WTC11 (cell line): ENCODE measurements at places on chromosomes 7 and 10. TPM values are rescaled to one million over a fixed set of nuclear protein-coding genes. Genes with fewer than 3 reads are reported as not detected.
A peak's percentile ranks its signal among the peaks of the same experiment; 100 is the strongest.

Gene PLPP4
- 0.15 TPM in 1 of 3 replicates, not detected in the others for total RNA-seq

Gene KIAA1549
- 16.3 to 18.7 TPM (median 17.2 TPM) in 3 replicates for total RNA-seq

- H3K27ac ChIP-seq, result no peak overlapping the region
- no peaks in the 10 kb centered on the region for H3K36me3 ChIP-seq
Measured at GRCh38 chr7:96837593-96837992, 127.9 kb upstream of the SEM1 start.

- peaks cover 7% of the 10 kb centered on the region for H3K4me1 ChIP-seq
- no peak overlapping the region for H3K4me3 ChIP-seq
Measured at GRCh38 chr10:113985297-113985844, 58.3 kb upstream of the ADRB1 start.

Gene SMKR1
- total RNA-seq, result 0.23 to 0.50 TPM (median 0.34 TPM) in 3 replicates

DNA sequence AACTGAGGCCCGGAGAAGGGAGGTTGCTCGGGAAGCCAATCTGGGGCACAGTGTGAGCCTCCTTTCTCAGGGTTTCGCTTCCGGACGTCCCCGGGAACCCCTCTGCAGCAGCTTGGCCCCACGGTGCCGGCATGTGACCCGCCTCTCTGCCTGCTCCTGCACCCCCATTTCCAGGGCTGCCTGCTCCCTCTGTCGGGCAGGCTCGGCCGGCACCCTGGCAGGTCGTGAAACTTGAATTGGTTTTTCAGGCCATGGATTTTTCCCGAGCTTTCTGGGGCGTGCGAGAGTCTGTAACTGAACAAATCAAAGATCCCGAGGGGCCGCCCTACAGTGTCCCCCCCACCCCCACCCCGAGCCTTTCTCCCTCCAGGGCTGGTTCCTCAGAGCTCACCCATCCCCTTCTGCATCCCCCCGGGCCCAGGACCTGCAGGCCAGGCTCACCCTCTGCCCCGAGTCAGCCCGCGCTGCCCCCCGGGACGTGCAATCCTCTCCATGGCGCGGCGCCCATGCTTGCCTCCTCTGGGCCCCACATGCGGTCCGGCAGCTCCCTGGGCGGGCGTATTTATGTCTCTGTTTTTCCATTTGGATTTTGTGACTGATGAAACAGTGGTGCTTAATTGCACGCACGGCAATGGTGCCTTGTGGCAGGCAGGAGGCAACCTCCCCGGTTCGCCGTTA is 58.1 kb downstream of the UNCX start:
- H3K27me3 ChIP-seq, result peaks cover 33% of the 10 kb centered on the region
- H3K4me1 ChIP-seq, result no peaks in the 10 kb centered on the region
- H3K36me3 ChIP-seq, result no peaks in the 10 kb centered on the region
- H3K4me3 ChIP-seq, result peak overlapping the region; percentile 67
- no peak for DNase-seq
- no peak overlapping the region for H3K27ac ChIP-seq

GRCh38 chr10:91590904-91591796 is 41.7 kb downstream of the PPP1R3C start:
- no peaks in the 10 kb centered on the region for H3K4me1 ChIP-seq
- no peaks in the 10 kb centered on the region for H3K36me3 ChIP-seq
- H3K4me3 ChIP-seq, result no peak overlapping the region
- DNase-seq, result no peak
- no peaks in the 10 kb centered on the region for H3K27me3 ChIP-seq

DNA sequence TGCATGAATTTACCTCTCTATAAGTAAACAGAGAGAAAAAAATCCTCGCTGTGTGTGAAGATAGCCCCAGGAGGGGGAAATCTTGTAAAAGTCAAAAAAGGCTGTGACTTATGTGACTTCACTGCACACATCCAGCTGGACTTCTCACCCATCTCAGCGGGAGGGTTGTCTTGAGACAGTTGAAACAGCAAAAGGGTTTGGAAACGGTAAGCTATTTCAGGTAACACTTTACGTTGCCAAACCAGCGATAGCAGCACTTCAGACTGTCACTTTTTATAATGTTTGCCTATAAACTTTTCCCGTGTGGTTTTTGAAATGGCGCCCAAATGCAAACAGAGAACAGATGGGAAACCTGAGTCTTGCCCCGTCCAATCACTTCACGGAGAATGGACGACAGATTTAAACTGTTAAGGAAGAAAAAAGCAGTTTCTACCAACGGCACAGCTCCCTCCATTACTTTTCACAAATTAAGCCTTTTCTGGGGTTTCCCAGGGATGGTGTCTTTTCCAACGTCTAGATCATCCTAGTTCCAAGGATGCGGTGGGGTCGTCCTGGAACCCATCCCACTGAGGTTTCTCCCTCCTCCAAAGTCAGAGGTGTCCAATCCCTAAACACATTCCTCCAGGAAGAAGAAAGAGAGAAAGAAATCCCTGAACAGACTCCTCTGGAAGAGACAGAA is 25.2 kb downstream of the FGFR2 start:
- peaks cover 11% of the 10 kb centered on the region; the same call in 1 of the 2 replicates for H3K36me3 ChIP-seq
- DNase-seq, result no peak
- H3K4me1 ChIP-seq, result peaks cover 81% of the 10 kb centered on the region
- H3K27ac ChIP-seq, result peak overlapping the region; percentile 82
- no peaks in the 10 kb centered on the region for H3K27me3 ChIP-seq
- no peak overlapping the region for H3K4me3 ChIP-seq

Gene GPR15LG
- total RNA-seq, result not detected in 3 replicates

- DNase-seq, result no peak
- no peak overlapping the region for H3K4me3 ChIP-seq
- peaks cover 13% of the 10 kb centered on the region for H3K36me3 ChIP-seq
- peaks cover 15% of the 10 kb centered on the region for H3K4me1 ChIP-seq
- H3K27ac ChIP-seq, result no peak overlapping the region
Measured at GRCh38 chr10:26981232-26981824, 119.0 kb downstream of the ANKRD26 start.

- no peak overlapping the region for H3K4me3 ChIP-seq
- H3K36me3 ChIP-seq, result 0 out of 2 replicates have a peak, but pooled peaks cover 3% of the 10 kb centered on the region
- DNase-seq, result no peak
- H3K27ac ChIP-seq, result no peak overlapping the region
Measured at GRCh38 chr10:63228237-63228636, 95.1 kb downstream of the NRBF2 start.

- no peaks in the 10 kb centered on the region for H3K27me3 ChIP-seq
- no peak for DNase-seq
- H3K36me3 ChIP-seq, result no peaks in the 10 kb centered on the region
- no peak overlapping the region for H3K27ac ChIP-seq
- peaks cover 32% of the 10 kb centered on the region for H3K4me1 ChIP-seq
Measured at GRCh38 chr7:78967046-78967445, 486.4 kb downstream of the MAGI2 start.

DNA sequence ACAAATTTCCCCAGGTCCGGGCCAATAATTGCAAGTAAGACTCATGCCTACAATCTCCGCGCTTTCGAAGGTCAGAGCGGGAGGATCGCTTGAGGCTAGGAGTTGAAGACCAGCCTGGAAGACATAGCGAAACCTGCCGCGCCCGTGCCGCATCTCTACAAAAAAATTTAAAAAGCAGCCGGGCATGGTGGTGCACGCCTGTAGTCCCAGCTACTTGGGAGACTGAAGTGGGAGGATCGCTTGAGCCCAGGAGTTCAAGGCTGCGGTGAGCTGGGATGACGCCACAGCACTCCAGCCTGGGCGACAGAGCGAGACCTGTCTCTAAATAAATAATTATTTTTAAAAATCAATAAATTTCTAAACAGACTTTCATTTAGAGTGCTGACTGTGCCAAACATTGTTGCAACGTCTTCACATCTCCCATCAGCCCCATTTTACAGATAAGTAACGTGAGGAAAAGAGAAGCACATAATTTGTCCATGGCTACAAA is 494 bp upstream of the CFAP43 start:
- H3K27me3 ChIP-seq, result peaks cover 15% of the 10 kb centered on the region
- peak overlapping the region; percentile 76 for H3K27ac ChIP-seq

GRCh38 chr10:35516102-35516670 is 89.0 kb upstream of the GJD4 start:
- DNase-seq, result no peak
- H3K4me1 ChIP-seq, result peaks cover 35% of the 10 kb centered on the region
- H3K4me3 ChIP-seq, result no peak overlapping the region
- peaks cover under 1% of the 10 kb centered on the region; the same call in 1 of the 2 replicates for H3K36me3 ChIP-seq

Gene SLC39A12
- not detected in 3 replicates for total RNA-seq
